ENCODE measurements at places on chromosomes 2 and 18. TPM values are rescaled to one million over a fixed set of nuclear protein-coding genes. Genes with fewer than 3 reads are reported as not detected.

- no peak for DNase-seq
These were observed 86.0 kb downstream of the RBMS1 start for GRCh38 chr2:160407393-160408172.

DNA sequence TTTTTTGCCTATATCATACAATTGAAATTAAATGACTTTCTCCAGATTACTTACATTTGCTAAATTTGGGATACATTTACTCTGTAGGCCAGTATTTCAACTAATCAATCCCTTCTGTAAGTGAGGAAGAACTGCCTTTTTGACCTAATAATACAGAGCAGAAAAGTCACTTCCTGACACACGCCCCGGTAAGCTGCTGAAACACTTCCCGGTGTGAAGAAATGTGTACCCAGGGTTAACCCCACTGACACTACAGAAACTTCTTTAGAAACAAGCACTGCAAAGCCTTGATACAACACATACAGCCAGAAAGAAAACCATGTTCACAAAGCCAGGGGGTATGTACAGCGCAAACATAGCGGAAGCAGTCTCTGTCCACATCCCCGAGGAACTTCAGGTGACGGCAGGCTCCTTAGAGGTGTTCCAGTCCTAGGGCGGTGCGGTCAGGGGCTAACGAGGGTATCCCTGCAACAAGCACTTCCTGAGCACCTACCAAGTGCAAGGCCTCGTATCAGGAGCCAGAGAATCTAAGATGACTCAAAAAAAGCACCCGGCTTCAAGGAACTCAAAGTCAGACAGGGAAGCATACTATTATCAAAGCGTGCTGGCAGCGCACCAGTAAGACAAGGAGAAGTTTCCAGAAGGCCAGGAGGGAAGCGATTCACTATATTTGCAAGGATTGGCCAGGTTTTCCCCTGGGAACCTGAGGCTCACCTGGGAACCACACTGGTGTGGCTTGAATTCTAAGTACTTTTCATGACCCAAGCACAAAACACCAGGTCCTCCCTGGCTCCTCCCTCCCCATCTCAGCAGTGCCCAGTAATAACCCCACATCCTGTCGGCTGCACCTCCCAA, 46.6 kb downstream of the ZNF516 start:
- DNase-seq = no peak

GRCh38 chr2:223043164-223043941, 8.6 kb upstream of the KCNE4 start:
- DNase-seq = no peak

DNA sequence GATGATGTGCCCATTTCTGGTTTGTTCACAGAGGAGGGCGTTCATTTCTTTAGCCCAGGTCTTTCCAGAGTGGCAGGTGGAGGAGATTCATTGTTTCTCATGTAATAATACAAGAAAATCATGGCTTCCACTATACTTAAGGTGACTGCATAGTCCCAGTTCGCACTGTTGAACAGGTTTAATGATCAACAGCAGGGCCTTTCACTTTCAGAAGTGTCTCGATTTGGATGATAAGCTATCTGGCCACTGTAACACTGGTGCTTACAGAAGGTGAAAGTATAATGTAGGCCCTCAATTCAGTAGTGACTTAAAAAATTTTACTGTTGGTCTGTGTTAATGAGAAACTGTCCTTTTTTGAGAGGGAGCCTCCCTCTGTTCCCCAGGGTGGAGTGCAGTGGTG, 1.4 kb downstream of the RMC1 start:
- DNase-seq = no peak

Gene CDK15
- total RNA-seq = 0.90 TPM

DNA sequence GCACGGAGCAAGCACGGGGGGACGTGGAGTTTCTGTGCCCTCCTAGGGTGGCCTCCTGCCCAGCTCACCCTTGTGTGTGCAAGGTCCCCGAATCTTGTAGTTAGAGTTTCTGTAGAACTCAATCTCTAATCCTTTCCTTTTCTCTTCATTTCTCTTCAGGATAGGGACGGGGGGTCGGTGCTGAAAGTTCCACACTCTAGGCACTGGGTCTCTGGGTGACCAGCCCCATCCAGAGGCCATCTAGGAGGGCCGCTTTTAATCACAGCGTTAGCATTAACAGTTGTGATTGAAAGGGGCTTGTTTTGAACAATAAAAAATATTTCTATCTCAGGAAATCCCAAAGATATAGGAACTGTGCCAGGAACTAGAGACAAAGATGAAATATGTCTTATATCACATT, 10.5 kb downstream of the SOCS6 start:
- DNase-seq = no peak

Gene TFPI
- 75.1 TPM for total RNA-seq

DNA sequence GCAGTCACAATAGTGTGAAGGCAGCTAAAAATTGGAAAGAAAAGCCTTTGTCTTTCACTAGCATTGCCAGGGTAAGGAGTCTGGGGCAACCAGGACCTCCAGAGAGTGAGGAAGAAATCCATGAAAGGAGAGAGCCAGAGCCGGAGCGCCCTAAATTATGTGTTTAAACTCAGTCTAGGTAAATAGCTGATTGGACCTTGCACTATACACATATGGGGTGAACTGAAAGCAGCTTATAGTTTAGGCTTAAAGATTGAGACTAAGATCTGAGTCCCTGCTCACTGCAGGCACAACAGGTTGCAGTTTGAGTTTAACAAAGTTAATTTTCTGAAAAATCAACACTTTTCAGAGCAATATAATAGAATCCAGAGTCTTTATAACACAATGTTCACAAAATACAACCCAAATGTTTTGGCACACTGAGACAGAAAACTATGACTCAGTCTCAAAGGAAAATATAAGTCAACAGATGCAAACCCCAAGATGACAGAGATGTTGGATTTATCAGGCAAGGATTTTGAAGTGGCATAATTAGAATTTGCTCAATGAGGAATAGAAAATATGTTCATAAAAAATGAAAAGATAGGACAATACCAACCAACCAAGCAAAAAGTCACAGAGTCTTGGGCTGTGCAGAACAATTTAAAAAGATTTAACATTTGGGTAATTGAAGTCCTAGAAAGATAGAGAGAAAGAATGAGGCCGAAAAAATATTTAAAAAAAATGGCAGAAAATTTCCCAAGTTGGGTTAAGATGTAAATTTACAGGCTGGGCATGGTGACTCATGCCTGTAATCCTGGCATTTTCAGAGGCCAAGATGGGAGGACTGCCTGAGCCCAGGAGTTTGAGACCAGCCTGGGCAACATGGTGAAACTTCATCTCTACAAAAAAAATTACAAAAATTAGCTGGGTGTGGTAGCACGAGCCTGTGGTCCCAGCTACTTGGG, 39.6 kb downstream of the DOK1 start:
- DNase-seq = no peak

DNA sequence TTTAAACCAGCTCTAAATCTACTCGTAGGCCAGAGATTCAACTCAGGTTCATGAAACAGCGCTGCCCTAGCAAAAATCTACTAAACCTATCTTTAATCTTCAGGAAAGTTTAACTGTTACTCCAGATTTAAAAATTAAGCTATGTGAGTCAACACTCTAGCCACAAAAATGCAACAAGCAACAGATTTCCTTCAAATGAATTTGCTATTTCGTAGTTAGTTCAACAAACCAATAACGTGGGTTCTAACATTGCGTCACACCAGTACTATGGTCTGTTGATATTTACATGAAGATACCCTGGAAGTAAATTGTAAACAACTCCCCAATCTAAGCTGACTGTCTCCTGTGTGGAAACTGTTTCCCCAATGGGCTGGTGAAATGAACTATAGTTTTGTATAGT, 71.2 kb downstream of the FIGN start:
- DNase-seq = no peak

Gene CCDC178
- 2.4 TPM for total RNA-seq

Gene HTR2B
- total RNA-seq = 0.60 TPM

DNA sequence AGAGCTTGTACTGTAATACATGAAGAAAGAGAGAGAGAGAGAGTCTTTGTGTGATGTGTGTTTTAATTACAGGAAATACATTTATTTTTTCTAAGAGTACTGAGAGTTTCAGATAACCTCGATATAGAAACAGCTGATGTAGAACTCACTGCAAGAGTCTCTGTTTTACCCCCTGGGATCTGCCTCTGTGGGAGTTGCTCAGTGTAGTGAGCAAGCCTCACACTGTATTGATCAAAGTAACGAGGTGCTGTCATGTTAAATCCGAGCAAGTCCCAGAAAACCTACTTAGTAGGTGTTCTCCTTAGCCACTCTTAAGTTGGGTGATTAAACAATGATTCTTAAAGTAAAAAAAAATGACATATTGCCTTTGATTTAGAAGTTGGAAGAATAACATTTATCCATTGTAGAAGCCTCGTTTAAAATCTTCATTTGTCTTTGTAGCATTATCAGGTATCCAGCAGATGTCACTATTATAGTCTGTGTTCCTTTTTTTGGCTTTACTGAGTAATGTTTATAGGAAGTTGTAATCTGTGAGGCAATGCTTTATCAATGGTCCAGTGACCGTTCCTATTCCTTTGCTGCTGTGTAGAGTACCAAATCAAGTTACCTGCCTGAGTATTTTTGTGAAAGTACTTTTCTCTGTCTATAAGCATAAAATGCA, 219.0 kb downstream of the MYO3B start:
- DNase-seq = no peak

DNA sequence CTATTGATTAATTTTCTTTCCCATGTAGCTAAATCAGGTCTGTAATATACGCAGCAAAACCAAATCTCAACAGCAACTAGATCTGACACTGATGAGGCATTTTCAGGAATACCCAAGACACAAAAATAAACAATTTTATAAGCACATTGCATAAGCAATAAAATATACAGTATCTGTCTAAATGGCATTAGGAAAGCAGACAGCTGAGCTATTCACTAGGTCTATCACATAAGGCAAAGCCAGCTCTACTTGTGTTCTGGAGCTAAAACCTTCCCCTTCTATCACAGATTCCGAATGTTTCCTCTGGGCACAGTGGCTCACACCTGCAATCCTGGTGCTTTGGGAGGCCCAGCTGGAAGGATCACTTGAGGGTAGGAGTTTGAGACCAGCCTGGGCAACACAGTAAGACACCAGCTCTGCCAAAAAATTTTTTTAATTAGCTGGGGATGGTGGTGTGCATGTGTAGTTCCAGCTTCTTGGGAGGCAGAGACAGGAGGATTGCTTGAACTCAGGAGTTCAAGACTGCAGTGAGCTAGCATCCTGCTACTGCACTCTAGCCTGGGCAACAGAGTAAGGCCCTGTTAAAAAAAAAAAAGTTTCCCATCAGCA, 21.1 kb downstream of the PTPN2 start:
- no peak for DNase-seq

Gene XDH
- not detected for total RNA-seq

GRCh38 chr2:241722896-241723454, 11.5 kb upstream of the D2HGDH start:
- DNase-seq = no peak

Gene SALL3
- total RNA-seq = not detected

DNA sequence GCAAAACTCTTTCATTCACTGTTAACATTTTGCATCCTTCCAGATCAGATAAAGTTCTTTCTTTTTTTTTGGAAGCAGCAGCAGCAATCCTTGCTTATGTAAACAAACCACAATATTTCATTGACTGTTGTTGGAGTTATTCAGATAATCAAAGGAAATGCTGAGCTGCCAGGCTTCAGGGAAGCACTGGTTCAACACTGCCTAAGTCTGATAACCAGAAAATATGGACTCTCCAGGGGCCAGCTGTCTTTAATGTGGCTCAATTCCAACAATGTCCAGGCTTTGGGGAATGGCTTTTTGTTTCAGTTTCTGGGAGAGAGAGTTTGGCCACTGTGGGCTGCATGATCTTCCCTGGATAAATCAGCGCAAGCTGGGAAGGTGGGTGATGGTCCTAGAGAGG, 354.3 kb downstream of the AKAIN1 start:
- DNase-seq = no peak

Gene GKN1
- not detected for total RNA-seq

DNA sequence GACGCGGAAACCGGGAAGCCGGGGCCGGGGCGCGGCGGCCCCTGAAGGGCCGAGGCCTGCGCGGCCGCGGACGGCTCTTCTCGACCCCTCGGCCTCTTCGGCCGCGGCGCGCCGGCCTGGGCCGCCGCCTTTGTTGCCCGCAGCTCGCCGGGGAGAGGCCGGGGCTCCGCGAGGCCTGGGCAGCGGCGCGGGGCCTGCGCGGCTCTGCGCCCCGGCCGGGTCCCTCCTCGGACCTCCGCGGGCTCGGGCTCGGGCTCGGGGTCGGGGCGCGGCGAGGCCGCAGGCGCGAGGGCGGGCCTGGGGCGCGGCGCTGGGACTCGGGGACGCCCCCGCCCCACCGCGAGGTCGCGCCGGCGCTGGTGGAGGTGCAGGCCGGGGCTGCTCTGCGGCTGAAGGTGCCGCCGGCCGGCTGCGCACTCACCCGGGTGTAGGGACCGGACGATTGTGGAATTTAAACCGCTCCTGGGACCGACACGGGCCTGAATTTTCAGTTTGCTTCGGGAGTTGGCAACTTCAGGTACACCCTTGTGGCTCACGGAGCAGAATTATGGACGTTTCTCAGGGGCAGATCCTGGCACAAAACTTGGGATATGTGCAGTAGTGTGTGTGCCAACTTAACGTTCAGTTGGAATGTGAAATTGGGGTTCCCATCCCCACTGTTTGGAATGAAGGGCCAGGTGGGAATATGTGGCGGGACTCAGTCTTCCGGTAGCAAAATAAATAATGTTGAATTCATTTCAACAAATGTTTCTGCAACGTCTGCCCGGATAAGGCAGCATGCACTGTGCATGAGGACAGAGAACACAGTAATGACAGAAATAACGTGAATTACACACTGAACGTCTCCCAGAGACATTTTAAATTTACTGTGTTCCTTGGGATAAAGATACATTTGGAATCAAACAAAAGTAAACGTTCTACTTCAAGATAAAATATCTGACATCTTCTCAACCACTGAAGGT, 787 bp downstream of the SOCS6 start:
- DNase-seq = no peak
